ENCODE measurements at places on chromosomes 3 and 15. TPM values are rescaled to one million over a fixed set of nuclear protein-coding genes. Genes with fewer than 3 reads are reported as not detected.

The PLCH1 gene
- 5.6 TPM for total RNA-seq

DNA sequence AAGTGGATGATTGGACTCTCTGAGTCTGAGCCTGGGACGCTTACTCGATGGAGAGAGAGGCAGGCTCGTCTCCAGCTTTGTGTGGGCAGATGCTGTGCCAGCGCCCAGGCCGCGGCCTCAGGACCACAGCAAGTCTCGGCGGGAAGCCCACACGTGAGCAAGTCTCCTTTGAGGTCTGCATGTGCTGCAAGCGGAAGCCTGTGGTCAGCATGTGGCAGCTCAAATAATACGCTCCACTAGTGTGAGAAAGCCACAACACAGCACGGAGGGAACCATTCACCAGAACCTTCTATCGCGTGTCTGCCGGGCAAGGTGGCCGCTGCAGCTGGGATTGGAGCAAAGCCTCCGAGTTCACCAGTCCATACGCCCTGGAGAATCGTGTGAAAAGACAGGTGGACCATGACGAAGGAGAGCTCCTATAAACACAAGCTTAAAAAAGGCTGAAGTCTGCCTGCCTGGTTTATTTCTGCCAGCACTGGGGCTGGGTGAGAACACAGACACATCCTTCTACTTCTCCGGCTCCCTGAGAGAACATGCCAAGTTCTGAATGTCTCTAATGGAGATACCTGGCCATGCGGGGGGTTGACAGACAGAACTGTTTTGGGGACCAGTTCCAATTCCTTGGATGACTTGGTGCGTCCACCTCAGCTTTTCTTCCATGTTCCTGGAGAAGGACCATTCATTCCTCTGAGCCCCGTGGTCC lies 82.0 kb upstream of the LRIG1 start:
- no peak for DNase-seq

The USP4 gene
- total RNA-seq: 22.6 TPM

The BTBD1 gene
- total RNA-seq: 46.5 TPM

Data from Caki2 (cell line).